ENCODE measurements at places on chromosomes 3 and 15. TPM values are rescaled to one million over a fixed set of nuclear protein-coding genes. Genes with fewer than 3 reads are reported as not detected.

DNA sequence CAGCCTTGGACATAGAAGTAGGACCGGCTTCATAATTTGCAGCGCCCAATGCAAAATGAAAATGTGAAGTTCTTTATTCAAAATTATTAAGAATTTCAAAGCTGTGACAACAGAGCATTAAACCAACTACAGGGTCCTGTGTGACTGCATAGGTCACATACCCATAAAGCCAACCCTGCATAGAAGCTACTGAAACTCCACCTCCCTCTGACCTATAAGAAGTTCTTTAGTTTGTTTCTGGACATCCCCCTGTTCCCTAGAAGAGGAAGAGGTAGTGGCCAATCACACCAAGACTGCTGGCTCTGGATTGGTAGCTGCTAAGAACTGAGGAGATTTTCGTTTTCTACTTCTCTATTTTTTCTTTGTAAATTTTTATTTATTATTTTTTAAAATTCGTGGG lies 9.0 kb upstream of the SELENOT start:
- DNase-seq = no peak

Gene UBE2E2
- total RNA-seq = 7.9 TPM

GRCh38 chr3:195263925-195264600 lies 6.9 kb downstream of the XXYLT1 start:
- no peak for DNase-seq

GRCh38 chr3:195551381-195551978 lies 8.4 kb upstream of the PPP1R2 start:
- DNase-seq = no peak
